ENCODE measurements at places on chromosomes 5 and 9.

DNA sequence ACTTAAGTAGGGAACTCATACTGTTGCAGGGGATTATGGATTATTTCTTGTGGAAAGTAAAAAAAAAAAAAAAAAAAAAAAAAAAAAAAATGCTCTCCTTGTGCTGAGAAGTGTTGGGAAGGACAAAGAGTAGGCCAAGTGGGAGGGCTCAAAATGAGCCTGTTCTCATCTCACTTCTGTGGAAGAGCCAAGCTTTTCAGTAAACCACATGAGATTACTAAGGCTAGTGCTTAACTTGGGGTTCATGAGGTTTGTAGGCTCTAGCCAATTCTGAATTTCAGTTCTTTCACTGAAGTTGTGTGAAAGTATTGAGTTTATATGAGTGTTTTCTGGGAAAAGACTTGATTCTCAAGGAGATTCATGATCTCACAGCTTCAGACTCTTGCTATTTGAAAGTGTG, 23.0 kb upstream of the CEP78 start:
- no peak for DNase-seq

- DNase-seq = no peak
Observed at GRCh38 chr5:107869438-107870115, 198.8 kb upstream of the EFNA5 start.

DNA sequence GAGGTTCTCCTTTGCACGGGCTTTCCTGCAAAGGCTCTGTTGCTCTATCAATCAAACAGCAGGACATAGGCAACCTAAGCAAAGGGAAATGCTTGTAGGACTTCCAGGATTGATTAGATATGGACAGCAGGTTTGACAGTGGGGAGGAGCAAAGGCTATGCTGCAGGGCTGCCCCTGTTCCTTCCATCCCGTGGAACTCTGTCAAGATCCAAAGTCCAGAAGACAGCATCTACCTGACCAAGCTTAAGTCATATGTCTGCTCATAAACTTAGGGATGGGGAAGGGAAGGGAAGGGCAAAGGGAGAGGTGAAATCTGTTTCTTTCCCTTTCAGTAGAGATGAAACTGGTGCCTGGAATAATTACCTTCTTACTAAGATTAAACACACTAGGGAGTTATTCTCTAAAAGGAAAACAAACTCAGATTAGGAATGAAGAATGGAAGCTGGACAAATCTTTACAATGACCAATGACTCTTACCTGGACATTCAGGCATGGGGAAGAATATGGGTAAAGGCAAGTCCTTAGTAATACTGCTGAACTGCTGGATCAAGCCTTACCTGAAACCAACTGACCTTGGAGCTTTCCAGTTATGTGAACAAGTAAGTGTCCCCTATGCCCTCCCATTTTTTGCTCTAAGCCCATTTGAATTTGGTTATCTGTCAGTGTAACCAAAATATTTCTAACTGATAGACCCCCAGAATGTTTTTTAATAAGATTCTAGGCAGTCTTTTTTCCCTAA, 8.4 kb upstream of the ACOT12 start:
- no peak for DNase-seq

- no peak for DNase-seq
Observed at GRCh38 chr9:125475385-125475784, 213.8 kb downstream of the GAPVD1 start.

DNA sequence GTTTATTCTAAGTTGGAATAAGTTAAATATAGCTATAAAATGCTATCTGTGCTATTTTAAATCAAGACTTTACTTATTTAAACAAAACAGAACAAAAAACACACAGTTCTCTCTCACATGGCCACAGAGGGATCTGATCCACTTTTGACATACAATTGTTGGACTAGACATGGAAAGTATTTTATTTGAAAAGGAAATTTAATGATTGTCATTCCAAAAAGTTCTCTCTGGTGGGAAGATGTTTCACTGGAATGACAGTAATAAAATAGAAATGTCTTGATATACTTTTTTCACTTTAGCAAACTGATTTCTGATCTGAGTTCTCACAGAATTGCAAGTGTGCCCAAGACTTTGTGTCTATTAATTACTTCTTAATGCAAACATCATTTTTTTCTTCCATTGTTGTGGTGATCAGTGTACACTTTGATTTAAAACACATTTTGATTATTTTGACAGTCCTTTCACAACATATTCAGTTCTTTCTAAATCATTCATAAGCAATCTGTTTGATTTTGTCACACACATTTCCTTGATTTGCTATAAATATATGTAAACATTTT, 30.1 kb upstream of the MINAR2 start:
- no peak for DNase-seq

DNA sequence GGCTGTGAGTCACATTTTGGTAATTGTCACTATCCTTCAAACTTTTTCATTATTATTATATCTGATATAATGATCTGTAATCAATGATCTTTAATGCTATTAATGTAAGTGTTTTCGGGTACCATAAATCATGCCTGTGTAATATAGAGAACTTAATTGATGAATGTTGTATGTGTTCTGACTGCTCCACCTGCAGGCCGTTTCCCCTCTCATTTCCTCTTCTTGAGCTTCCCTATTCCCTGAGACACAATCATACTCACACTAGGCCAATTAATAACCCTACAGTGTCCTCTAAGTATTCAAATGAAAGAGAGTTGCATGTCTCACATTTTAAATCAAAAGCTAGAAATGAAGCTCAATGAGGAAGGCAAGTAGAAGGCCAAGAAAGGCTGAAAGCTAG, 420.9 kb upstream of the SGCD start:
- DNase-seq = no peak

- DNase-seq = no peak
Observed at GRCh38 chr9:115882911-115883310, 270.7 kb upstream of the PAPPA start.

GRCh38 chr5:128174951-128175350, 91.4 kb downstream of the SLC12A2 start:
- DNase-seq = no peak
